ENCODE measurements at places on chromosomes 2 and 18.

GRCh38 chr2:24683408-24683807 is 109.8 kb downstream of the PTRHD1 start:
- no peak for DNase-seq

GRCh38 chr2:155256803-155257202 is 558.3 kb downstream of the KCNJ3 start:
- DNase-seq, result no peak

DNA sequence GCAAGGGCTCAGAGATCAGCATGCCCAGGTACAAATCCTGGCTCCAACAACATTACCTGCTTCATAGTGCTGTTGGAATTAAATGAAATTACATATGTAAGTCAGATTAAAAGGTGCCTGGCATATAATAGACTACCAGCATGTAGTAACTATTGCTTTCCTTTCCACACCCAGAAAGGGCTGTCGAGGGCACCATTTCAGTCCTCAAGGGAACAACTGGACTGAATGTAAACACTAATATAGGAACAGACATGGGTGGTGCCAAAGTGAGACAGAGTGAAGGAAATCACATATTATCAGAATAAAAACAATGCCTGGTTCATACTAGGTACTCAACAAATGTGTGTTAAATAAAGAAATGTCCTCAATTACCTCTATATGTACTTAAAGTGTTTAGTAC is 43.3 kb downstream of the FAP start:
- DNase-seq, result no peak

GRCh38 chr2:8437949-8438400 is 243.9 kb upstream of the ID2 start:
- DNase-seq, result no peak

- no peak for DNase-seq
Observed at GRCh38 chr18:49170925-49171505, 220.2 kb upstream of the SMAD7 start.

- peak; percentile 56 for DNase-seq
Observed at GRCh38 chr2:24360050-24360962, at the start of gene ITSN2. Gene ITSN2, minus strand, starts transcription at chr2:24360536. Its CDS starts 32,454 bp downstream, at chr2:24328082.

DNA sequence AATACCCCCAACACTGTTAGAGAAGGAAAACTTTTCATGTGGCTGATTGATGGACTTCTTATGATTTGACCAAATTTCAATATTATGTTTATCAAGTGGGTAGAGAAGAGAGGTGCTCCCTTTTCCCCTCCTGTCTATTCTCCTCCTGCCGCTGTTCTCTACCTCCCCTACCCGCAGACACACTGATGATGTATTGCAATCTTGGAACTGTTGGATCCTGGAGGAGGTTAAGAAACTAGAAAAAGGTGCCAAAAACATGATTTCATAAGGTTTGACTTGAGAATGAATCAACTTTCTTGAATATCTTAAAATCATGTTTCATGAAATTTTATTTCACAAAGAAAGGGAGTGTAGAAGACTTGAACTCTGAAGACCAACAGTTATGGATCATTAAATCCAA is 125.8 kb downstream of the MEIS1 start:
- no peak for DNase-seq

GRCh38 chr2:202005272-202005887 is 28.3 kb upstream of the FZD7 start:
- no peak for DNase-seq

DNA sequence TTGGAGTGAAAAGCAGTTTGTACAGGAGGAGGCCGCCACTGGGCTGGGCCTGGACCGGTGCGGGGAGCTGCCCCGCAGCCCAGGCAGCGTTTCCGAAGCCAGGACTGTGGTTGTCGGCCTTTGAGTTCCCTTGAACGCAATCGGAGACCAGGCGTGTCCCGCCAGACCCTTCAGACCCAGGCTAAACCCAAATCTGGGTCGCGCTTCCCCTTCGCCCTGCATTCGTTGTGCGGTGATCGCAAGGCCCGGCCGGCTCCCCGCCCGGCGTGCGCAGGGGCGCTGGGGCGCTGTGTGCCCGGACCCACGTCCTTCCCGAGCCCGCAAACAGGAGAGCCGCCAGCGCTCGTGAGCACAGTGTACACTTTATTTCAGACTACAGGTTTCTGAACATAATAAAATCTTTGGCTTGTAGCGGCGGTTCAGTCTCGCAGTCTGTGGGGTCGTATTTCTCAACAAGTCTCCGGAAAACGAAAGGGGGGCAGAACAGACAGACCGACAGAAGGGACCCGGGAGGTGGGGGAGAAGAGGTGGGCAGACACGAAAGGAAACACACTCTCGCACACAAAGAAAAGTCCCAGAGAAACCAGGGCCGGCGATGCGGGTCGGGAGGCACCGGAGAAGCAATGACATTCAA is 5.5 kb downstream of the EN1 start:
- no peak for DNase-seq

DNA sequence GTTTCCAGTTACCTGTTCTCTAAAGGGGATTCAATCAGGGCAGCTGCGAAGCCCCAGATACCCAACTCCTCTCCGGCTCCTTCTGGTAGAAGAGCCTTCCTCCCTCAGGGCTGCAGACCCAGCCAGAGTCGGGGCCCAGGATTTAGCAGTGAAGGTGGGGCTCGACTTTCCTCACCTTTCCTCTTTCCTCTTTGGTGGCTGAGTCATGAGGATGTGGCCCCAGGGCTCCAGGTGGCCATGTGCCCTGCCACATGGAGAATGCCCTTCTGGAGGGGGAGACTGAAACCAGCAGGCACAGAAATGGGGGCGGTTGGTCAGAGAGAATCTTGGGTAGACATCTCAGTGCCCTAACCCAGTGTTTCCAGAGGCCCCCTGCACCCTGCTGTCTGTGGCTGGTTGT is 402.6 kb downstream of the NBAS start:
- DNase-seq, result no peak

DNA sequence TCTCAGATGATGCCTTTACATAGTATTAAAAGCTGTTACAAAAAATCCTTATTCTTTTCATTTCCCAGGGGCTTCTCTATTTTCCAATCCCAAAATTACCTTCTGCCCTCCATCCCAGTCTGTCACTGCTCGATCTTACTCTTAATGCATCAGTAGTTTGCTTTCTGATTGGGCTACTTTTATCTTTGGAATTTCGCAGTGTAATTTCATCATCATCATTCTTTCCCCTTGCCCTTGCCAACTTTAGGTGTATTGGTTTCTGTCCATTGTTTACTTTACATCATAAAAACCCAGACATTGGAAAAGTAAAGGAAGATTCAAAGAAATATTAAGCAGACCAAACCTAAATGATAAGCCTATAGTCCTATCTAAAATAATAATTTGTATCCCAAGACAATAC is 457.2 kb downstream of the PIK3C3 start:
- no peak for DNase-seq

DNA sequence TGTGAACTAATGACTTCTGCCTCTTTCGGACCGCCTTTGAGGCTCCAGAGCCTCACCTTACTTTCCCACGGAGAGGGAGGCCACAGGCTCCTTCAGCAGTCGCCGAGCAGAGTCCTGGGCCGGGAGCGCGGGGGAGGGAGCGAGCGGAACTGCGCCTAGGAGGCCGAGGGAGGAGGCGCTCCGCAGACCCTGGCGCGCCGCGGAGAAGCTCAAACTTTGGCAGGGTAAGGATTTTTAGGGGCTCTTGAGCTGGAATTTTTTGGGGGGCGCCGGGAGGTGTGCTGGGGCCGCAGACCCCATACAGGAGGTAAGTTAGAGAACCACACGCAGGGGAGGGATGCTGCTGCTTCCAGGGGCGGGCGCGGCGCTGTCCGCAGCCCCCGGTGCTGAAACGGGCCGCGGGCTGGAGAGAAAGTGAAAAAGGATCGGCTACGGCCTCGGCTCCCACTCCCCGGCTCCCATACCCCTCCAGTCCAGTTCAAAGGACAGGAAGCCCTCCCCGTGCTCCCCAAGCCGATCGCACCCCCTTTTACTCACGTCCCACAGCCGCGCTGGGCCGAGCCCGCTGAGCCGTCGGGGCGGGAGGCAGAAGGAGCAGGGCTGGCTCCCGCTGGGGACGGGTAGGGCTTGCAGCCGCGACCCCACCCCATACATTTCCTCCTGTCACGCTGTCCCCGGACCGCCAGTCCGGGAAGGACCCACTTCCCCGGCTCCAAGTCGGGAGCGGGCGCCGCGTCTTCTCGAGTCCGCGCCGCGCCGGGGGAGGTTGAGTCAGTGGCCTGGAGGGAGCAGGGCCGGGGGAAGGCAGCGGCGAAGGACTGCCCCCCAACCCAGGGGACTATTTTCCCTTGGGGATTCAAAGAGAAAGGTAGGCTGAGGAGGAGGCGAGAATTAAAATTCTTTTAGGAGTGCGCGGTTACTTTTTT is at the start of gene CNGA3:
TSS of gene CNGA3 (plus strand) at position 146 of the 926 bp plus-strand sequence. CDS start 23,520 bp downstream, outside the sequence.
- peak; percentile 26 for DNase-seq

DNA sequence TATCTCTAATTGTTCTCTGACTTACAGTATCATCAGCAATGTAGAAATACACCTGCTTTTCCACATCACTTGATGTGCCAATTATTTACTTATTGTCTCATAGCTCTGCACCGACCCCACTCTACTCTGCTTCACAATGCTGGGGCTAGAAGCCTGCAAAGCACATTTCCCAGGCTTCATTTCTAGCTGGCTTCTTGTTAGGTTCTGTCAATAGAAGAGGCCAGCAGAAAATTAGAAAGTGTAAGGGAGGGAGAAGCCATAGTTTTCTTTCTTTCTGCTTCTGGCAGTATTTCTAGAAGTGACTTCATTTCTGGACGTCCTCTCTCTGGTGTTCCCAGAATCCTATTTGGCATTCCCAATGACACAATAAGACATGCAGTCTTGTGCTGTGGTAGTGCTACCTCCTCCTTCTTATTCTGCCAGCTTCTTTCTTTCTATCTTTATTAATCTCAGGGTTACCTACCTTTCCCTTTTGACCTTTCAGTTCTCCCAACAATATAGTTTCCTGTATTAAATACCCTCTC is 12.5 kb upstream of the TANC1 start:
- no peak for DNase-seq

GRCh38 chr2:222969491-222969890 is 82.5 kb upstream of the KCNE4 start:
- peak; percentile 91 for DNase-seq

DNA sequence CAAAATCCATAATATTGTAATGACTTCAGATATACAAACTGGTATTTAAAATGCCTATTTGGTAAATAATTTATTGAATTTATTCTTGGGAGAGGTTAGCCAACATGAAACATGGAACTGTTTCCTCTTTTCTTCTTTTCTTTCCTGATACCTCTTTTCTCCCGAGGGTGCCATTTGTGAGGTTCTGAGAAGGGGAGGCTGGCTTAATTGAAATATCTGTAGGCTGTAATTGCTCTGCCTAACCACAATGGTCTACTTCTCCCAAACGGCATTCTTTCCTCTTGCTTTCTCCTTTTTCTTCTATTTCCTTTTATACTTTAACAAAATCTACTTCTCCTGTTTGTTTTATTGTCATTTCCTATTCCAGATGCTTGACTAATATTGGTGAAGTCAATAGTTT is 114.9 kb downstream of the TCF4 start:
- no peak for DNase-seq

GRCh38 chr2:10417551-10418335 is 30.4 kb downstream of the ODC1 start:
- no peak for DNase-seq

DNA sequence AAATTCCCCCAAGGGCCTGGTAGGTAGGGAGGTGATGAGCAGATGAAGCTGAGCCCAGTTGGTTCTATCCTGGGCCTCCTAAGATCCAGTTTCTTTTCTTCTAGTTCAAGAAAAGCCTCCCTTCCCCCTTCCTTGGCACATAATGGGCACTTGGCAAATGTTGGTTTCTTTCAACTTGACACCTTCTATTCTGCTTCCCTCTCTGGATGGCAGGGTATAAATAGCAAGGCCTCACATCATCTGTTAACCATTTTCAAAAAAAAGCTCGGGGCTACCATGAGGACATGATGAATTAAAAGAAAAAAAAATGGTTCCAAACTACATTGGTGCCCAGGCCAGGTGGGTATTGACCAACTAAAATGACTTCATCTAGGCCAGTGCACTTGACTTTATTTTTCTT is 29.9 kb downstream of the CTAGE1 start:
- no peak for DNase-seq

DNA sequence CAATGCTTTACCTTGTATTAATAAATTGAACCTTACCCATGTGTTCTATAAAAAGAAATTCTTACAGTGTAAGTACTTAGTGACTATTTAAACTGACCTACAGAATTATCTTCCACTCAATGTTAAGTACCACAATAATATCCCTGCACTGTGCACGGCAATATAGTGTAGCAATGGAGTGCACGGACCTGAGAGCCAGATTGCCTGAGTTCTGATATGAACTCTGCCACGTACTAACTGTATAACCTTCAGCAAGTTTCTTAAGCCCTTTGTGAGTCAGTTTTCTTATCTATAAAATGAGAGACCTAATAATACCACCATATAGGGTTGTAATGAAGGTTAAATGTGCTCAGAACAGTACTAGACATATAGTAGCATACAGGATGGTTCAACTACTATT is 66.2 kb downstream of the GPR39 start:
- DNase-seq, result no peak

GRCh38 chr2:168312036-168312822 is 64.8 kb upstream of the STK39 start:
- no peak for DNase-seq

- no peak for DNase-seq
Observed at GRCh38 chr2:70943205-70943871, 7.6 kb downstream of the ATP6V1B1 start.

DNA sequence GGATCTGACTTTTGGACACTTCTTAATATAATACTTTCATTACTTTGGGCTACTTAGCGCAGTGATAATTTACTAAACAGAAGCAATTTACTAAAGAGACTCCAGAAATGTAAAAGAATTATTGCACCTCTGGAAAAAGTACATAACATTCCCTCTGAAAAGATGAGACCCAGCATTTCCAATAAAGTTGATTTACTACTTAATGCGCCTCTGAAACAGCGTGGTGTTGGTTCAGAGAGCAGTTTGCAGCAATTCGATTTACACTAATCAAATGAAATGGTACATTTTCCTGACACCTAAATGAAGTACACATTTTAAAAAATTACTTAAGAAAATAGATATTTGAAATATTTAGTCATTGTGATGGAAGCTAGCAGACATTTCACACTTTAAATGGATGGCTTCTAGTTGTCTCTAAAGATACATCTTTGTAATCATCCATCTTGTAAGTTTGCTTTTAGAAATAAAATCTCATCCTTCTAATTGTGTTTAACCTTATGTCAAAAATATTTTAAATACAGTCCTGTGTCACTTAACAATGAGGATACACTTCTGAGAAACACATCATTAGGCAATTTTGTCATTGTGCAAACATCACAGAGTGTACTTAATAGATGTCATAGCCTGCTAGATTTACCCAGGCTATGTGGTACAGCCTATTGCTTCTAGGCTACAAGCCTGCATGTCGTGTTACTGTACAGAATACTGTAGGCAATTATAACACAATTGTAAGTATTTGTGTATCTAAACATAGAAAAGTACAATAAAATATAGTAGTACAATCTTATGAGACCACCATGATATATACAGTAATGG is 284.6 kb upstream of the UBE2E3 start:
- DNase-seq, result no peak

- no peak for DNase-seq
Observed at GRCh38 chr2:96105994-96106715, 10.2 kb downstream of the ADRA2B start.
